ENCODE measurements at places on chromosomes 11 and 22.

- DNase-seq = no peak
These were observed 30.4 kb upstream of the MICAL2 start for GRCh38 chr11:12079726-12080556.

GRCh38 chr11:86481399-86481798 is 106.7 kb downstream of the CCDC81 start:
- DNase-seq = no peak

DNA sequence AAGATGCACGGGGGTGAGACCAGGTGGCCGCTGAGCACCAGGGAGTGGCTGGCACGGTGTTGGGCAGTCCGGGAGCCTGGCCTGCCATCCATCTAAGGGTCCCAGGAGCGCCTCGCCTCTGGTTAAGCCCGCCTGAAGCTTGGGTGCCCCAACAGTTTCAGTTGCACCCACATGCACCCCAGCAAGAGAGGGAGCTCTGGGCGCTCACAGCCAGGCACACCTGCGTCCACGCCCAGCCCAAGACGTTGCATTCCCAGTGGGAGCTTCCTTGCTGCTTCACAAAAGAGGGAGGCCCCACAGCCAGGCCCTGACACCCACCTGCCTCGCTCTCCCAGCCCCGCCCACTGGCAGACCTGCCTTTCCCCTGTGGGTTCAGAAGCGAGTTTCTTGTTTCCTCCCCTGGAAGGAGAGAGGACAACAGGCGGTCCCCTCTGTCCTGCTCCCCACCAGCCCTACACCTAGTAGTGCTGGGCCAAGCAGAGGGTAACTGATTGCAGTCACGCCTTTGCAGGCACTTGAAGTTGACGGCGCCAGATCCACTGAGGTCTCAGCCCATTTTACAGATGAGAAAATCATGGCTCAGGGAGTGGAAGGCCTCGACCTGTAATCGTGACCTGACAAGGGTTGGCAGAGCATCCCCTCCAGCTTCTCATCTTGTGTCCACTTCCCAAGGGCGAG is 35.4 kb downstream of the OSBPL5 start:
- no peak for DNase-seq

GRCh38 chr22:37986371-37986770 is 2.0 kb upstream of the SOX10 start:
- DNase-seq = no peak

- no peak for DNase-seq
These were observed at the start of gene FGF19 for GRCh38 chr11:69703768-69704507. Gene FGF19, minus strand, starts transcription at chr11:69704022. Its CDS starts 146 bp downstream, at chr11:69703876.

Data from activated CD8-positive, alpha-beta memory T cell treated with anti-CD3 and anti-CD28 coated beads, Interleukin-2, amount 50 U/mL, for 48 hours (primary cell).